Suppressor macrophage treated with lipopolysaccharide for 1 hour (primary cell): ENCODE measurements at places on chromosomes 5 and 9.
A peak's percentile ranks its signal among the peaks of the same experiment; 100 is the strongest.

DNA sequence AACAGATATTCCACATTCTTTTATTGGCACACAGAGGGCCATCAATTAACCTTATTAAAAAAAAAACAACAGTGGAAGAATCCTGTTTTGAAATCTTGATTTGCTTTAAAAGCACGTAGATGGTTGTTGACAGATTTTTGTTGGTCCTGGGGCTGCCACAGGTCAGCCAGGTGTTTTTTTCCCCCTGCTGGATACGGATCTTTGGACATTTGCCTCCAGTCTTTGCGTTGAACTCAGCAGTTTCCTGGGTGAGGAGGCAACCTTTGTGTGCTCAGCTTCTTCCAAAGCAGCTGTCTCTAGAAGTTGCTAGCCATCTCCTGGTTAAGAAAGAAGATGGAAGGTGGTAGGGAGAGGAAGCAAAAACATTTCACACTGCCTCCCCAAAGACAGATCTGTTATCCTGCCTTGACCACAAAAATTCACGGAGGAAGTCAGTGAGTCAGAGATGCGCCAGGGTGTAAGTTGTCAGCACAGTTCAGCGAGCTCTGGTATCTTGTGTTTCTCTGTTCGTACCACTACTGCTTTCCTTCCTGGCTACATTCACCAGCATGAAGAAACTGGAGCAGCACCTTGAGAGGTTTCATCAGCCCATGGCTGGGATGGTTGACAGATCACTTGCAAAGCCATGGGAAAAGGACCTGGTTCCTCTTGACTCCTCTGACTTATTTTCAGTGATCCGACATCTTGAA, 207.3 kb downstream of the ARHGAP26 start:
- DNase-seq: peak; percentile 82

GRCh38 chr5:178396796-178397720, 164.5 kb upstream of the PHYKPL start:
- DNase-seq: no peak

DNA sequence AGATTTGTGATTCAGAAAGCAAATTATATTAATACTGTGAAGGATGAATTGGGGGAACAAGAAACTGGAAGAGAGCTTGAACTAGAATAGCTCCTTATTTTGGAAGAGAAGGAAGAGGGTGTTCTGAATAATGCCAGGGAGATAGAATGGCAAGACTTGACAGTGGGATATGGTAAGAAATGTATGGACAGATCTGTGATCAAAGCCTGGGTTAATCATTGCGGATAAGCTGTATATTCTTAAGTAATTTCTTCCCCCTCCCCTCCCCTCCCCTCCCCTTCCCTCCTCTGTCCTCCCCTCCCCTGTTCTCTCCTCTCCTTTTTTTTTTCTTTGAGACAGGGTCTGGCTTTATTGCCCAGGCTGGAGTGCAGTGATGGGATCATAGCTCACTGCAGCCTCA, 10.1 kb upstream of the IL6ST start:
- DNase-seq: no peak

GRCh38 chr5:32996336-32996735, 285.2 kb downstream of the NPR3 start:
- DNase-seq: no peak

GRCh38 chr5:58040846-58041245, 419.0 kb downstream of the PLK2 start:
- no peak for DNase-seq

- DNase-seq: no peak
Measured at GRCh38 chr5:1343315-1343751, 1.6 kb downstream of the CLPTM1L start.

GRCh38 chr5:102975457-102976182, 144.3 kb downstream of the GIN1 start:
- peak; percentile 36 for DNase-seq

DNA sequence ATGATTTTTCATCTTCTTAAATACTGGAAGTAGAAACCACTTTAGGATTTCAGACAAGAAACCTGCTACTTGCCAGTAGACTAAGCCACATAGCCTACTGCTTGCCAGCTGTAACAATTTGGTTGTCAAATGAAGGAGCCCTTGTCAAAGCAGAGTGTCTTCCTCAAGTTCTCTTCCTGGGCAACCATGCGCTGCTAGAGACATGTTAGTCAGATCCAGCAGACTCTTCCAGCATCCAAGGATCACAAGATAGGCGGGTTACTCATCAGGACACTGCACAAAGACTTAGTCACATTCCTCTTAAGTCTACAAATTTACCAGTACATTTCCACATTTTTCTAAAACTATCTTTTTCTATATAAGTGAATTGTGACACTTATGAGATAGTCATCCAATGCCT, 24.4 kb downstream of the SKIC3 start:
- DNase-seq: peak; percentile 62

- peak; percentile 13 for DNase-seq
Measured at GRCh38 chr9:79134654-79135053, 437.1 kb upstream of the TLE4 start.

- DNase-seq: peak; percentile 37
Measured at GRCh38 chr9:78620764-78621163, 323.8 kb downstream of the PSAT1 start.

- no peak for DNase-seq
Measured at GRCh38 chr5:131980696-131981095, 30.8 kb downstream of the ACSL6 start.

- peak; percentile 76 for DNase-seq
Measured at GRCh38 chr5:34598177-34598794, 57.8 kb upstream of the RAI14 start.

DNA sequence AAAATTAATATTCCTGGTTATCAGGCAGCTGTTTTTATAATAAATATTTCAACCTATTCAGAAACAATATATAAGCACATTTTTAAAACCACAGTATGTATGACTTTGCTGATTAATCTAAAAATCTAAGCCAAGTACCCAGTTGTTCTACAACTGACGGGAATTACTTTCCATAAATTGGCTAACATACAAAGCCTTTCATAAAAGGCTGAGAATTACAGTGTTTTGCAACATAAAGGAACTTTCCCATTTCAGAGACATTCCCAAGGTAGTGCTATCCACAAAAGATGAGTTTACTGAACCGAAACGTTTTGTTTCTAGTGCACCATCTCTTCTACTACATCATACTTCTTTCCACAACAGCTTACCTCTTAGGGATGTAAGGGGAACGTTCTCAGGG, 7.2 kb downstream of the RNF145 start:
- DNase-seq: no peak

GRCh38 chr9:131411719-131412681, 18.1 kb downstream of the PRRC2B start:
- DNase-seq: no peak

DNA sequence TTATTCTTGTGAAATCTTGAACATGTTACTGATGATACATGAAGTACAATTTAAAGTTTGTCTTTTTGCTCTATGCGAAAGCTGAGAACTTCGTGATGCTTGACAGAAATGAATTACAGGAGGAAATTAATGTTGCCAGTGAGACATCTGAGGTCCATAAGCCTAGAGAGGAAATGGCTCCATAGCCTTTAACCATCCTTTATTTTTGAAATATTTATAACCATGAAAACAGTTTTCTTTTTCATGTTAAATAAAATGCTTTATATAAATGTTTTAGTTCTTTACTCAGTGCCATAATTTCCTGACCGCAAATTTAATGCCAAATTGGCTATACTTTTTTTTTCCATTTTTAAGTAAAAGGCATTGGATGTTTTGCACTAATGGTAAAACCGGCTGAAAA, 29.1 kb downstream of the F2RL2 start:
- DNase-seq: no peak
